ENCODE measurements at places on chromosomes 3 and 15.
A peak's percentile ranks its signal among the peaks of the same experiment; 100 is the strongest.

DNA sequence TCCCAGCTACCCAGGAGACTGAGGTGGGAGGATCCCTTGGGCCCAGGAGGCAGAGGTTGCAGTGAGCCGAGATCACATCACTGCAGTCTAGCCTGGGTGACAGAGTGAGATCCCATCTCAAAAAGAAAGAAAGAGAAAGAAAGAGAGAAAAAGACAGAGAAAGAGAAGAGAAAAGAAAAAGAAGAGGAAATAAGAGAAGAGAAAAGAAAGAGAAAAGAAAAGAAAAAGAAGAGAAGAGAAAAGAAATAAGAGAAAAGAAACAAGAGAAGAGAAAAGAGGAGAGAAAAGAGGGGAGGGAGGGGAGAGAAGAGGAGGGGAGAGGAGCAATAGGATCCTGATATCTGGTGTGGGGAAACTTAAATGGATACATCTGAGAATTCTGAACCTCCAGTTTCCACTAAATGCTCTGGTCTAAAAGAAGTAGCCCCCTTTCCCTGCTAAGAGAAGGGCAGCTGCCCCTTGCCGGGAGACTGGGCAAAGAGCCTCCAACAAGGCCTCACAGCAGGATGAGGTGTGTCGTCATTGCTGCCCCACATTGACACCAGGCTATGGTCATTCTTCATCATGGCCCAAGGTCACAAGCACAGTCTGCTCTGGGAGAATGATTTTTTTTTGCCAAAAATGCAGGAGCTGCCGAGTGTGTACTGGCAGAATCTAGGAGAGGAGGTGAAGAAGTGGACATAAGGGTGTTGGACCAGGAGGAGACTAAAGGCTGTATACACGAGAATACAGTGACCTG lies 21.1 kb upstream of the COMMD4 start:
- H3K4me1 ChIP-seq = no peaks in the 10 kb centered on the region
- no peaks in the 10 kb centered on the region for H3K36me3 ChIP-seq
- no peak overlapping the region for H3K4me3 ChIP-seq
- no peaks in the 10 kb centered on the region for H3K27me3 ChIP-seq

DNA sequence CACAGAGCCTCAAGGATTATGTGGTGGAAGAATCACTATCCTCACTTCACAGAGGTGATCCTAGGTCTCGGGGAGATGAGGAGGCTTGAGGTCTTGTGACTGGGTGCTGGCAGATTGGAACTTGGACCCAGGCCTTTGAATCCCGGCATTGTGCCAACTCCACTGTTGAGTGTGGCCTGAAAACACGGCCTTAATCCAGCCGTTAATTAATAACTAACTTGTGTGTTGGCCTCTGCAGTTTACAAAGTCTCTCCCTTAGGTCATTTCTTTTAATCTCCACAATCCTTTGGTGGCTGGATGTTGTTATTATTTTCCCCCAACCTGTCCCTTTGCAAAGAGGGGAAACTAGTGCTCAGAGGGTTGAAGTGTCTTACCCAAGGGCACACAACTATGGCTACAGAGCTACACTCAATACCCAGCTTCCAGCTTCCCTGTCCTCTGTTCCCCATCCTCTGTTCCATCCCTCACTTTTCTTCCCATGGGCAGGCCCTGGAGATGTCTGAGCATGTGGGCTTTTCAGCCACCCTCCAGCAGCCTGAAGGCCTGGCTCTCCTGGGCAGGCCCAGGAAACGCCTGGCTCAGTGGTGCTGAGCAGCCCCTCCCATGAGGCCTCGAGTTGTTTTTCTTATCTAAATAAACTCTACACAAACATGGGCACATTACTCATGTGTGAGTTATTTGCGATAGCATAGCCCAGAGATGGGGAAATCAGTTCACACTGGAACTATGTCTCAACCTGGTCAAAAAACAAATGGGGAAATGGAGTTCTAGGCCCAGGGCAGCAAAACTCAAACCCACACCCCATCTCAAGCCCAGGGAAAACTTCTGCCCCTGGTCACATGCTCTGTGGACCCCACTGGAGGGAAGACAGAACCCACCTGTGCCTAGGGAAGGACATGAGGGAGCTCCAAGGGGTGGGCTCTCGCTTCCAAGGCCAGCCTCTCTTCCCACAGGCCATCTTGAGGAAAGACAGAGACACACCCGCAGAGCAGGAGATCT lies 16.8 kb upstream of the SMAD3 start:
- H3K27me3 ChIP-seq = no peaks in the 10 kb centered on the region
- H3K27ac ChIP-seq = peak overlapping the region; percentile 94
- H3K4me3 ChIP-seq = no peak overlapping the region
- H3K4me1 ChIP-seq = peaks cover 66% of the 10 kb centered on the region

DNA sequence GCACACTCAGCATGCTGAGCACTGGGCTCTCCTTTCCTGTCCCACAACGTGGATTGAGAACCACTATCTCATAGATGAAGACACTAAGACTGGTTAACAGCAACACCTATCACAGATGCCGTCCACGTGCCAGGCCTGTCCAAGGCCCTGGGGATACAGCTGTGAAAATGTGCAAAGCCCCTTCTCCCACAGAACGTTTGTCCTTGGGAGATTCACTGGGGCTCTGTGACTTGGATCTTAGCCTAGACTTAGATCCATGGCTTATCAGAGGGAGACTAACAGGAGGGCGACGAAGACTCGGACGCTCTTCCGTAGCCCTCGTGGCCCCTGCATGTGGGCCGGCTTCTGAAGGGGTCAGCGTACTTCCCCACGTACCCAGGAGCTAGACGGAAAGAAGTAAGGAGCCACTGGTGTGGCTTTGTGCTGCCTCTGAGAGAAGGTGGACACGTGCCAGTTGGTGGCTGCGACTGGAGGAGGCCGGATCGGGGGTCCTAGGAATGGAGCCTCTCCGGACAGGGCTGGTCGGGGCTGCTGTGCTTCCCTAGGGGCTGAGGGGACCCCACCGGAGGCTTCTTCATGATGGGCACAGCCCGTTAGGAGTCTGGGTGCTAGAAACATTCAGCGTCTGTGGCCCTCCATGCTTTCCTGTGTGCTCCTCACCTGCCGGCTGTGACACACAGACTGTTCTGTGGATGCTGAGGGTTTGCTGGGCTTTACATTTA lies 964 bp downstream of the NRROS start:
- peak overlapping the region; percentile 31 for H3K27ac ChIP-seq
- H3K27me3 ChIP-seq = peaks cover 4% of the 10 kb centered on the region
- DNase-seq = no peak
- H3K4me3 ChIP-seq = peak overlapping the region; percentile 46

GRCh38 chr15:26628879-26629529 lies 143.9 kb downstream of the GABRB3 start:
- no peaks in the 10 kb centered on the region for H3K36me3 ChIP-seq
- H3K27ac ChIP-seq = no peak overlapping the region
- peak; percentile 64 for DNase-seq
- no peaks in the 10 kb centered on the region for H3K27me3 ChIP-seq
- H3K4me1 ChIP-seq = no peaks in the 10 kb centered on the region

GRCh38 chr3:98057631-98058030 lies 22.5 kb upstream of the GABRR3 start:
- DNase-seq = no peak
- H3K4me3 ChIP-seq = no peak overlapping the region
- H3K36me3 ChIP-seq = no peaks in the 10 kb centered on the region

GRCh38 chr3:143562789-143563188 lies 285.5 kb downstream of the SLC9A9 start:
- no peaks in the 10 kb centered on the region for H3K4me1 ChIP-seq
- H3K27me3 ChIP-seq = no peaks in the 10 kb centered on the region
- DNase-seq = no peak
- H3K36me3 ChIP-seq = no peaks in the 10 kb centered on the region
- H3K4me3 ChIP-seq = no peak overlapping the region

DNA sequence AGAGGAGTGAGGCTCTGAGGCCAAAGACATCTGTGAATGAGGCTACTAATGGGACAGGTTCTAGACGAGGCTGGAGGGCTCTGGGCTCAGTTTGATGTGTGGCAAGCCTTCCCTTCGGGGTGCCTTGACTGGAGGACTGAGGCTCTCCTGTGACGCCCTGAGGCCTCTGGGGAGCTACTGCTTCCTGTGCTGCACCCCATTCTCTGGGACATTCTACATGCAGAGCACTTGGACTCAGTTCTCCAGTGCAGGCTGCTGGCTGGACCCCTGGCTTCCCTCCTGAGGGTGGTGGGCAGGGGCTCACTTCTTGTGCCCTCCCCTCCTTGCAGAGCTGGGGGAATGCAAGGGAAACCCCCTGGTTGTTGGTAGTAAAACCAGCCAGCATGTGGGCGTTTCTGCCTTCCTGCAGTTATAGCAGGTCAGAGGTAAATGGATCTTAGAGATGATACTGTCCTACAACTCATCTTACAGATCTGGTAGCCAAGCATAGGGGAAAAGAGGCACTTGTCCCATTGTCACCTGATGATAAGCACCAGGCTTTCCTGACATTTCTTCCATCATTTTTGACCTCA lies 133.3 kb downstream of the CHDH start:
- H3K4me3 ChIP-seq = no peak overlapping the region
- no peaks in the 10 kb centered on the region for H3K27me3 ChIP-seq
- DNase-seq = peak; percentile 38
- H3K27ac ChIP-seq = no peak overlapping the region

- DNase-seq = no peak
- no peaks in the 10 kb centered on the region for H3K36me3 ChIP-seq
- peak overlapping the region; percentile 49 for H3K27ac ChIP-seq
- no peaks in the 10 kb centered on the region for H3K27me3 ChIP-seq
- no peaks in the 10 kb centered on the region for H3K4me1 ChIP-seq
Measured at GRCh38 chr3:17077606-17078005, 192.9 kb downstream of the PLCL2 start.

GRCh38 chr15:101206176-101206591 lies 45.7 kb downstream of the CHSY1 start:
- H3K27ac ChIP-seq = peak overlapping the region; percentile 45
- peak; percentile 85 for DNase-seq
- H3K27me3 ChIP-seq = no peaks in the 10 kb centered on the region
- H3K4me3 ChIP-seq = peak overlapping the region; percentile 22

DNA sequence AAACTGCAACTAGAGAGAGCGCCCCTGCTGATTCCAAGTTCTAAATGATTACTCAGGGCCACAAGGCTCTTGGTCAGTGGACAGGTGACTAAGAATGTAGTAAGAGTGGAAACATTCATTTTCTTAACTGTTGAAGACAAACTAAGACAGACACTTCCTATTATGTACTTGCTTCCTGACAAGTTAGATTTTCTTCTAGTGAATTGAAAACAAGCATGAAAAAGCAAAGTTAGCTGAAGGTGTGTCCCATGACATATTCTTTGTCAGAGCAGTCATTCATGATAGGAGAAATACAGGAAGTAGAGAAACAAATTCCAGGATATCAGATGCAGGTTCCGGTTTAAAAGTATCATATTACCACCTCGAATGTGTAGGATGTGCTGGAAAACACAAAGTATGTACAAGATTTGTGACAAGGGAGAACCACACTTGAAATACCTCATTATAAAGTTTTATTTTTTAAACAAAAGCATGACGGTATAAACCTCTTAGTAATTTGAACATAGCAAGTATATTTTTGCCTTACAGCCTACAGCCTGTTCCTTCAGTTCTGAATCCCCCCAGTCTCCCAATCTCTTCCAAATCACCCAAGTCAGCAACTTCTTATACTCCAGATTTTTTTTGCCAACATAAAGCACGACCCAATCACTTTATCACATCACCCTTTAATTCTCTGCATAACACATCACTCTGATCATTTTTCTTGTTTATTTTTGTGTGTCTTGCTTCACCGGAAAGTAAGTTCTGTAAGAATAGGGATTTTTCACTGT lies 6.2 kb downstream of the TSPAN3 start:
- H3K27ac ChIP-seq = no peak overlapping the region
- DNase-seq = no peak
- no peaks in the 10 kb centered on the region for H3K36me3 ChIP-seq
- peaks cover 8% of the 10 kb centered on the region for H3K4me1 ChIP-seq

GRCh38 chr15:78477295-78477694 lies 30.1 kb upstream of the HYKK start:
- no peaks in the 10 kb centered on the region for H3K27me3 ChIP-seq
- H3K4me3 ChIP-seq = no peak overlapping the region
- H3K4me1 ChIP-seq = no peaks in the 10 kb centered on the region
- H3K27ac ChIP-seq = no peak overlapping the region
- H3K36me3 ChIP-seq = peaks cover 67% of the 10 kb centered on the region

- H3K27ac ChIP-seq = no peak overlapping the region
- no peaks in the 10 kb centered on the region for H3K4me1 ChIP-seq
- no peaks in the 10 kb centered on the region for H3K27me3 ChIP-seq
- no peaks in the 10 kb centered on the region for H3K36me3 ChIP-seq
- no peak overlapping the region for H3K4me3 ChIP-seq
Measured at GRCh38 chr3:81472600-81473362, 288.7 kb downstream of the GBE1 start.

- DNase-seq = no peak
- H3K4me3 ChIP-seq = no peak overlapping the region
- no peaks in the 10 kb centered on the region for H3K36me3 ChIP-seq
- H3K27me3 ChIP-seq = no peaks in the 10 kb centered on the region
Measured at GRCh38 chr3:187906416-187906815, 161.1 kb upstream of the BCL6 start.

GRCh38 chr3:75506603-75507002 lies 157.5 kb upstream of the FRG2C start:
- no peak overlapping the region for H3K27ac ChIP-seq
- no peaks in the 10 kb centered on the region for H3K27me3 ChIP-seq
- H3K4me3 ChIP-seq = no peak overlapping the region

DNA sequence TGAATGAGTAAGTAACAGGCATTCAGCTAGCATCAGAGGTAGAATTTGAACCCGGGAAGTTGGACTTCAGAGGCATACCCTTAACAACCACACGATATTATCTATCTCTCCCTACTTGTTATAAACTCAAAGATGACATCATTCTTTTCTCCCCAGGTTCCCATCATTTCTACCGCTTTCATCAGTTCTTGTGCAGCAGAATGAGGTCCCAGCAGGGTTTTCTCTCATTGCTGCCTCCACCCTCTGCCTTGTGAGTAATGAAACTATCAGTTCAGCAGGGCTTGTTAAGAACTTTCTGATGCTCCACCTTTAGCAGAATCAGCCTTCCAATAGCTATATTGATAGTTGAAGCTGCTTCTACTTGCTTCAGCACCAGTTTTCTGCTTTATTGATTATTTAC lies 487.5 kb upstream of the KCNMB2 start:
- no peaks in the 10 kb centered on the region for H3K4me1 ChIP-seq
- DNase-seq = no peak
- H3K4me3 ChIP-seq = no peak overlapping the region
- no peak overlapping the region for H3K27ac ChIP-seq
- H3K36me3 ChIP-seq = no peaks in the 10 kb centered on the region
- H3K27me3 ChIP-seq = no peaks in the 10 kb centered on the region

- H3K27ac ChIP-seq = no peak overlapping the region
- H3K36me3 ChIP-seq = no peaks in the 10 kb centered on the region
Measured at GRCh38 chr3:120092474-120092873, 1.8 kb downstream of the GSK3B start.
